ENCODE measurements at places on chromosomes 4 and X.
A peak's percentile ranks its signal among the peaks of the same experiment; 100 is the strongest.

DNA sequence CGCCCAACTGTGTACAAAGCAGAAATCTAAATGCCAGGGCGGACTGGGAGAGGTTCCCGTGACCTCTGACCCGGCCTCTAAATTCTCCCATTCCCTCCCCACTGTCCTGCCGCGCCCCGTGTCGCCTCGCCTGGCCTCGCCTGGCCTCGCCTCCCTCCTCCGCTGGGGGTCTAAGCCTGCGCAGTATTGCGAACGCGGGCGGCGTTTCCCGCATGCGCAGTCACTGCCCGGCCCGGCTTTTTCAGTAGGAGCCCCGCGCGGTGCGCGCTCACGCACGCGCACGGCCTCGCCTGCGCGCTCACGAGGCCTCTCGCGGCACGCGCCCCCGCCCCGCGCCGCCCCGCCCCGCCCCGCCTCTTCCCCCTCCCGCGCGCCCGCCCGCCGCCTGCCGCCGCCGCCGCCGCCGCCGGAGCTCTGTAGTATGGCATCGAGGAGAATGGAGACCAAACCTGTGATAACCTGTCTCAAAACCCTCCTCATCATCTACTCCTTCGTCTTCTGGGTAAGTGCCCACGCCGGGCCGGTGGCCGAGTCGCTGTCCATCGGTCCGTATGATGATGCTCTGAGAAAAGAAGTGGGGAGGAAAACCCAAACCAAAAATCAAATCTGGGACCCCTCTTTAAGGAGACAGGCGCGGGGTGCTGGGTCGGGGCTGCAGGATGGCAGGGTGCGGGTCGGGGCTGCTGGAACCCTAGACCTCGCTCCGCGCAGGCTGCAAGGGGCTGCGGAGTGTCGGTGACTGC lies at the start of gene TSPAN7:
Gene TSPAN7, plus strand, starts transcription at position 417 of the 743 bp plus-strand sequence. Its CDS starts 5 bp downstream, at position 422.
- peak; percentile 58 for DNase-seq

GRCh38 chrX:117972711-117973109 lies 143.9 kb downstream of the KLHL13 start:
- DNase-seq: no peak

- no peak for DNase-seq
These were observed 6.4 kb downstream of the MAB21L2 start for GRCh38 chr4:150588316-150588715.

DNA sequence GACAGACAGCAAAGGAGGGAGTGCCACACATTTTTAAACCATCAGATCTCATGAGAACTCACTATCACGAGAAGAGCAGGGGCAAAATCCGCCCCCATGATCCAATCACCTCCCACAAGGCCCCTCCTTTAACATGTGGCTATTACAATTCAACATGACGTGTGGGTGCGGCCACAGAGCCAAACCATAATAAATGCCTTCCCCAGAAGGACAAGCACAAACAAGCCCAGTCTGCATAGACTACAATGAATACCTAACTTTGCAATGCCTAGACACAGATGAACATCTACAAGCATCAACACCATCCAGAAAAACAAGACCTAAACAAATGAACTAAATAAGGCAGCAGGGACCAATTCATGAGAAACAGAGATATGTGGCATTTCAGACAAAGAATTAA lies 12.3 kb downstream of the ETDA start:
- no peak for DNase-seq

DNA sequence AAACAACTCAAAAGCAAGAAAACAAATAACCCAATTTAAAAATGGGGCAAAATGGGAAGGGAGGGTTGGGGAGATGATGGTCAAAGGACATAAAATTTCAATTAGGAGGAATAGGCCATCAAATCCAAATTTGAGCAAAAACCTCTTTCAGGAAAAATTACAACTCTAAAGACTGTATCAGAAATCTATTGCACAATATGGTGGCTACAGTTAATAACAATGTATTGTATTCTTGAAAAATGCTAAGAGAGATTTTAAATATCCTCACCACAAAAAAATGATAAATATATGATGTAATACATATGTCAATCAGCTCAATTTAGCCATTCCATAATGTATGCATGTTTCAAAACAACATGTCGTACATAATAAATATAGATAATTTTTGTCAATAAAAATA lies 60.7 kb downstream of the RELL1 start:
- no peak for DNase-seq

- no peak for DNase-seq
These were observed 2.6 kb downstream of the FAAH2 start for GRCh38 chrX:57289089-57289488.

- no peak for DNase-seq
These were observed 30.2 kb upstream of the SLC25A6 start for GRCh38 chrX:1422135-1422465.

- no peak for DNase-seq
These were observed 233.3 kb upstream of the EDNRA start for GRCh38 chr4:147247579-147247978.

DNA sequence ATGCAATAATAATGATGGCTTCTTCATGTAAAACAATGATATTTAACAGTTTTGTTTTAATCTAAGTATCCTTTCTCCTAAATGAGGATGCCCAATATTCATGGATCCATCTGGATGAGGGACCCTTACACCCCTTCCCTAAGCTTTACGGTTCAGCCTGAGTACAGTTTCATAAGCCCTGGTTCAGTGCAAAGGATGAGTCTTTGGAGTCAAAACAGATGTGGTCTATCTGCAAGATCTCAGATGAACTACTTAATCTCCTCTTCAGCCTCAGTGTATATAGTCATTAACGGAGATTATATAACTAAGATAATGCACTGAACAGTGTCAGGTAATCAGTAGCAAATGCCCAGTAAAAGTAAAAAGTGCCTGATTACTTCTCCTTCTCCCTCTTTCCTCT lies 22.1 kb downstream of the ANXA5 start:
- no peak for DNase-seq

DNA sequence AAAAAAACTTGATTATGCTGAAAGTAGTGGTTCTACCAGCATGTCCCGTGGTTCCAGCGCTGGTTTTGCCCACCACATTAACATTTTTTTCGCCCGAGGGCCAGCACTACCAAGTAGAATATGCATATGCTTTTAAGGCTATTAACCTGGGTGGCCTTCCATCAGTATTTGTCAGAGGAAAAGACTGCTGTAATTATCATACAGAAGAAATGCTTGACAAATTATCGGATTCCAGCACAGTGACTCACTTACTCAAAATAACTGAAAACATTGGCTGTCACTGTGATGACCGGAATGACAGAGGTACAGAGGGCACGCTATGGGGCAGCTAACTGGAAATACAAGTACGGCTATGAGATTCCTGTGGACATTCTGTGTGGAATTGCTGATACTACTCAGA lies 34.6 kb downstream of the PRPS2 start:
- DNase-seq: no peak

GRCh38 chr4:176789955-176790354 lies 2.8 kb downstream of the VEGFC start:
- no peak for DNase-seq

DNA sequence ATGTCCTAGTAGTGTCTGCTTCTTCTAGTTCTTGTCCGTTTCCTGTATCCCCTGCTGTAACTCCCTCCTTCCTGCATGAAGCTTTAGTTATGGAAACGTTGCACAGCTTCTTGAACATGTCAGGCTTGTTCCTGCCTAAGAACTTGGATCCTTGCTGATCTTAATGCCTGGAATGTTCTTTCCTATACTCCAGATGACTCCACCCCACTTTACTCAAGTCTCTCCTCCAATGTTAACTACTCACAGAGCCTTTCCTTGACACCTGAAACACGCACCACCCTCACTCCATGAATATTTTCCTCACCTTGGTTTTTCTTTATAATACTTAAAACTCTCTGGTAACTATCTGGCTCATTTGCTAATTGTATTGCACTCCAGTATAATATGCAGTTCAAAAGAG lies 19.4 kb downstream of the MAGEC3 start:
- no peak for DNase-seq

GRCh38 chr4:188396037-188396436 lies 256.8 kb downstream of the TRIML1 start:
- no peak for DNase-seq

DNA sequence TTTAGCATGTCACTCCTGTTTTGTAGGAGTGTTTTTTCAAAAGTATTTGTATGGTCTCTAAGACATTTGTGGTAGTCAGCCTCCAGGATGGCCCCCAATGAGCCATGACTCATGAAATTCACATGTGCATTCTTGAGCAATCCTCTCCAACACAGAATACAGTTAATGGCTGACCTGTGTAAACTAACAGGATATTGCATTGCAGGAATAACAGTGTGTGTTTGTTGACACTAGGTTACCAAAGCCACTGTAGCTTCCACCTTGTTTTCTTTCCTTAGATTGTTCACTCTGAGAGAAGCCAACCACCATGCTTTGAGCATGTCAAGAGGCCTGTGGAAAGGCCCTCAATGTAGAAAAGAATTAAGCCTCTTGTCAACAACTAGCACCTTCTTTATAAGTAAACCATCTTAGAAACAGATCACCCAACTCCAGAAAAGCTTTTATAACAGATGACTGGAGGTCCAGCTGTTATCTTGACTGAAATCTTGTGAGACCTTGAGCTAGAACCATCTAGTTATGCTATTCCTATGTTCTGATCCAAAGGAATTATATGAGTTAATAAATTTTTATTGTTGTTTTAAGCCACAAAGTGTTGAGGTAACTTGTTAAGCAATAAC lies 28.5 kb downstream of the TBCK start:
- no peak for DNase-seq

- no peak for DNase-seq
These were observed 93.8 kb downstream of the HDAC8 start for GRCh38 chrX:72478853-72479252.

- DNase-seq: no peak
These were observed 126.2 kb downstream of the SLC39A8 start for GRCh38 chr4:102219129-102219528.

DNA sequence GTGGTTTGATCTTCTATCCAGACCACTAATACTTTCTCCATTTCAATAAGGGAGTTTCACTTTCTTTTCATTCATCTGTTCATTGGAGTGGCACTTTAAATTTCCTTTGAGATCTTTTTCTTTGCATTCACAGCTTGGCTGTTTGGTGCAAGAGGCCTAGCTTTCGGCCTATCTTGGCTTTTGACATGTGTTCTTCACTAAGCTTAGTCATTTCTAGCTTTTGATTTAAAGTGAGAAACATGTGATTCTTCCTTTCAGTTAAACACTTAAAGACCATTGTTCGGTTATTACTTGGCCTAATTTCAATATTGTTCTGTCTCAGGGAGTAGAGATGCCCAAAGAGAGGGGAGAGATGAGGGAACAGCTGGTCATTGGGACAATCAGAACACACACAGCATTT lies 24.3 kb downstream of the CXCL13 start:
- no peak for DNase-seq

DNA sequence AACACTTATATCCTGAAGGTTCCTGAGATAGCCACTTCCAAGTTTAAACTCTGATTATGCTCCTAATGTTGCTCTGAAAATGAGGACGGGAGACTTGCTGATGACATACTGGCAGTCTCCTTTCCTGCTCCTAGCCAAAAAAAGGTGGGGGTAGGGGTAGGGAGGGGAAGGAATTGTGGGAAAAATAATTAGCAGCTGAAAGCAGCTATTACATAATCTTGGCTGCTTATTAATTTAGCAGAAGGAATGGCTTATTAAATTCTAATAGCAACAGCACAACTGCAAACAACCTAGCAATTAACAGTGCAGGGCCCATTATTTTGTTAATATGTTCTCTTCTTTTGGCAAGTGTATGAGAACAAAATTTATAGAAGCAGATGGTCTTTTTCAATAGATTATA lies 2.0 kb upstream of the AP1S2 start:
- DNase-seq: no peak

- no peak for DNase-seq
These were observed 2.9 kb upstream of the KLHL2 start for GRCh38 chr4:165204462-165204830.

DNA sequence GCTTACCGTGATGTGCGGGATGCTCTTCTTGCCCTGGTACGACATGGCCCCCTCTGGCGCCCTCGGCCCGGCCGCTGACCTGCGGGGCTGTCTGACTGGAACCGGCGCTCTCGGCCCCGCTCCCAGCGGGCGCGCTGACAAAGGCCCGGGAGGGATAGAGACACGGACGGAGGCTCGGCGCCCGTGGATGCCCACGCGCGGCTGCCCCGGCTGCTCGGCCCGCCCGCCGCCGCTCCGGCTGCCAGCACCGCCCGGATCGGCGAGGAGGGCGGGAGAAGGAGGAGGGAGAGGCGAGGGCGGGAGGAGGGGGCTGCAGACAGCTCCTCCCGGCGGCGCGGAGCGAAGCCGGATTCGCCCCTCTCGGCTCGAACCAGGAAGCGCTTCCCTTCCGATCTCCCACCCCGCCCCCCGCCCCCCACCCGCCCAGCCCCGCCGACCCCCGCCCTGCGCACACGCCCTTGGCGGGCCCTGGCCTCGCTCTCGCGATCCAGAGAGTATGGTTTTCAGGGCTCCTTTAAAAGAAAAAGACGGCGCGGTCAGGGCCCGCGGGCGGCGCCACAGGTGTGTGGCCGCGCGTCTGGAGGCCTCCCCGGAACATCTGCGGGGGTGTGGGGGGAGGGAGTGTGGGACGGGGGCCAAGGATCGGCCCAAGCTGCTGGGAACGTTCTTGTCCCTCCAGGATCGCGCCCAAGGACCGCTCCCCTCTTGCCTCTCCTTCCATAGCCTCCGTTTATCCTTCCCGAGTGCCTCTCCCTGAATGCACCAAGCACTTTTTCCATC lies 4.5 kb downstream of the CRMP1 start:
- DNase-seq: no peak

GRCh38 chr4:17765514-17766286 lies 15.7 kb downstream of the FAM184B start:
- no peak for DNase-seq

DNA sequence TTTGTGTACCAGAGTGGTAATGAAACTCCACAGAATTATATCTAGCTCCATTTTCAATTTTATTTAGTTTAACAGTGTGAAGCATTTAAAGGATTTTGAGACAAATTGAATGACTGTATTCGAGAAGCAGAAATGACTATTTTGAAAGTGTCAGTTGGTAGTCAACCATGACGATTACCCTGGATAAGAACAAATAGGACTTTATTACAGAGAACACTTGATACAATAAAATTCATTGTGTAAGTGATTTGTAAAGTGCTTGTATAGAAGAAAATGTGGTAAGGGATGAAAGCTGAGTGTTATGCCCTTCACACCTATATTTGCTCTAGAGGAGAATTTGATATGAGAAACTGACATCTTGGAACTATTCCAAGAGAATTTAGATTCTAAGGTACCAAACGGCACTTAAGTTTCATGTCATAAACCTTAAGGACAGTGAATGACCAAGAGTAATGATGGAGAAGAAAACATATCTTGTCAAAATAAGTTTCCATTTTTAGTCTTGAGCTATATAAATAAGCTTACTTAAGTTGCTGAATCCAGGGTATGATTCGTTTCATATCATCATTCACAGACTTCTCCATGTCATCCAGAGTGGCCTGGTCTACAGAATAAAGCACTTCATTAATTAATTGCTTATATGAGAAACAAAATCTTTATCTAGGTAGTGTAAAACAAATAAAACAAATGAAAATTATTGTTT lies 34.6 kb downstream of the MED14 start:
- no peak for DNase-seq

GRCh38 chr4:154305616-154306015 lies 186.0 kb downstream of the DCHS2 start:
- DNase-seq: no peak

GRCh38 chr4:86280246-86280645 lies 79.6 kb downstream of the MAPK10 start:
- DNase-seq: no peak

- no peak for DNase-seq
These were observed 595.1 kb downstream of the RAB28 start for GRCh38 chr4:12889054-12889453.

- DNase-seq: no peak
These were observed 482.3 kb downstream of the TRAM1L1 start for GRCh38 chr4:116603096-116603495.

GRCh38 chrX:136963973-136964372 lies 69.8 kb downstream of the GPR101 start:
- no peak for DNase-seq

Data from activated CD8-positive, alpha-beta memory T cell treated with anti-CD3 and anti-CD28 coated beads for 1 hour (primary cell).